ENCODE measurements at places on chromosomes 1 and 21.

DNA sequence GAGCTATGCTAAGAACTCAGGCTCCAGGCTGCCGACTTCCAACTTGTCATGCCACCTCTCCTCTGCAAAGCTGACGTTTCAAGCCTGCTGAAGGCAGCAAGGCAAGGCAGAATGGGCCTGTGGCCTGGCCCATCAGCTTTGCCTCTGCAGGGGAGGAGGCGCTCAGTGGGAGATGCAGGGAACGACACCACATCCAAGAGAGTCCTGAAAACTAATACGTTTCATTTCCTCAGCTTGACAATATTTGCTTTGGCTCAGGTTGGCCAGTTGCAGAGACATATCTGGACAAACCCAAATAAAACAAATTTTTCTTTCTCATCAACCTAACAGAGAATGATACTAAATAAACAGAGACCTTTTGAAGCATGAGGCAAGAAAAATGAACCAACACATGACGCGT is 35.3 kb downstream of the BEND5 start:
- DNase-seq, result no peak

- DNase-seq, result no peak
Measured at GRCh38 chr21:29121759-29122158, 8.7 kb upstream of the MAP3K7CL start.

DNA sequence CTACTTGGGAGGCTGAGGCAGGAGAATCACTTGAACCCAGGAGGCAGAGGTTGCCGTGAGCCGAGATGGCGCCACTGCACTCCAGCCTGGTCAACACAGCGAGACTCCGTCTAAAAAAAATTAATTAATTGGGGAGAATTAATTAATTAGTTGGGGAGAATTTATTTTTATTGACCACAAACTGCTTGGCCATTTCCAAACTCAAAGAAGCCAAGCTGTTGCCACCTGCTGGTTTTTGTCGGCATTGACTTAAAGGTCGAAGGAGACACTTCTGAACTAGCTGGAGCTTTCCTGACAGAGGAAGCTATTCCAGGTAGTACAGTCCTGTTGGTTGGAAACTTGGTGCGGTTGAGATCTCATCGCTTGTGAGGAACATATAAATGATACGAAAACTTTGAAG is 13.1 kb downstream of the MAP1LC3C start:
- peak; percentile 78 for DNase-seq

GRCh38 chr1:215081661-215082531 is 641 bp upstream of the KCNK2 start:
- DNase-seq, result no peak

GRCh38 chr1:205662135-205662738 is 18.1 kb downstream of the SLC45A3 start:
- no peak for DNase-seq

- no peak for DNase-seq
Measured at GRCh38 chr1:24392982-24393650, 20.5 kb downstream of the STPG1 start.

- no peak for DNase-seq
Measured at GRCh38 chr1:82752046-82752445, 951.3 kb downstream of the ADGRL2 start.

GRCh38 chr1:51346086-51346942 is 16.0 kb upstream of the TTC39A start:
- no peak for DNase-seq
